ENCODE measurements at places on chromosomes 12 and 14. TPM values are rescaled to one million over a fixed set of nuclear protein-coding genes. Genes with fewer than 3 reads are reported as not detected.

The PTPRO gene
- total RNA-seq, result 283 TPM

The TEX52 gene
- not detected for total RNA-seq

The IQSEC3 gene
- 11.9 TPM for total RNA-seq

The MUCL1 gene
- total RNA-seq, result not detected
